ENCODE measurements at places on chromosomes 6 and 20.

DNA sequence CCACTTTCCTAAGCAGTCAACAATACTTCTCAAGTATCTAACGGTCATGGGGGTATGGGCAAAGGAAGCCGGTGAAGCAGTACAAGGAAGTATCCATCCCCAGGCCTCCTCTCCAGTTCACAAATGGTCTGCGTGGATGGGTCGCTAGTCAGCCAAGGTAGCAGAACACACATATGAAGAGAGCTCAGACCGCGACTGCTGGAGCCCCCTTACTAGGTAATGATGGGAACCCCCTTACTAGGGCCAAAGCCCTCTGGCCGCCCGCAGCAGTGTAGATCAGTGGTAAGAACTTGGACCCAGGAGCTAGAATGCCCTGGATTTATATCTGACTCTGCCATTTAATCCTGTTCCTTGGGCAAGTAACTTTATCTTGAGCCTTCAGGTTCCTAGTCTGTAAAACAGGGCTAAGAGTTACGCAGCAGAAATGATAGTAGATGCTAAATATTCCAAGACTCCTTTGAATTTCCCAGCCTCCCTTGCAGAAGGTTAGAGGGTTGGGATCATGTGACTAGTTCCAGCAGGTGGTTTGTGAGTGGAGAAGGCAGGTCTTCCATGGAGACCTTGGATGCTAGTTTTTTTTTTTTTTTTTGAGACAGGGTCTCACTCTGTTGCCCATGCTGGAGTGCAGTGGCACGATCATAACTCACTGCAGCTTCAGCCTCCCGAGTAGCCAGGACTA lies 2.1 kb upstream of the CLPSL2 start:
- no peak for DNase-seq

- no peak for DNase-seq
Observed at GRCh38 chr6:17470938-17471327, 77.5 kb downstream of the CAP2 start.

DNA sequence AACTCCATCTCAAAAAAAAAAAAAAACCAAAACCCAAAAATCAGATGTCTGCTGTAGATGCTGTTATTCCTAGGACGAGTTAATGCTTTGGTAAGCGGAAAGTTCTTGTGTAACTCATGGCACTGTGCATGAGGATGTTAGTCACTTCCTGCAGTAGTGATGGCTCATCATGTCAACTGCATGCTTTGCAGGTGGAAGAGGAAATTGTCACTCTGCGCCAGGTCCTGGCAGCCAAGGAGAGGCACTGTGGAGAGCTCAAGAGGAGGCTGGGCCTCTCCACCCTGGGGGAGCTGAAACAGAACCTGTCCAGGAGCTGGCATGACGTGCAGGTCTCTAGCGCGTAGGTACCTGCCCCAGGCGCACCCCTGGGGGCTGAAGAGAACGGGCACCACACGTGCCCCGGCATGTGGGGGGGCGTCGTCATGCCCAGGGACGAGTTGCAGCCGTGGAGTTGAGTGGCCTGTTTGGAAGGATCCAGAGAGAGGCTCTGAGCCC lies 8.5 kb downstream of the TPD52L2 start:
- no peak for DNase-seq

GRCh38 chr20:8853805-8854338 lies 215.0 kb upstream of the PLCB4 start:
- DNase-seq, result peak; percentile 58

GRCh38 chr6:34272013-34272926 lies 23.5 kb upstream of the SMIM29 start:
- DNase-seq, result peak; percentile 40

DNA sequence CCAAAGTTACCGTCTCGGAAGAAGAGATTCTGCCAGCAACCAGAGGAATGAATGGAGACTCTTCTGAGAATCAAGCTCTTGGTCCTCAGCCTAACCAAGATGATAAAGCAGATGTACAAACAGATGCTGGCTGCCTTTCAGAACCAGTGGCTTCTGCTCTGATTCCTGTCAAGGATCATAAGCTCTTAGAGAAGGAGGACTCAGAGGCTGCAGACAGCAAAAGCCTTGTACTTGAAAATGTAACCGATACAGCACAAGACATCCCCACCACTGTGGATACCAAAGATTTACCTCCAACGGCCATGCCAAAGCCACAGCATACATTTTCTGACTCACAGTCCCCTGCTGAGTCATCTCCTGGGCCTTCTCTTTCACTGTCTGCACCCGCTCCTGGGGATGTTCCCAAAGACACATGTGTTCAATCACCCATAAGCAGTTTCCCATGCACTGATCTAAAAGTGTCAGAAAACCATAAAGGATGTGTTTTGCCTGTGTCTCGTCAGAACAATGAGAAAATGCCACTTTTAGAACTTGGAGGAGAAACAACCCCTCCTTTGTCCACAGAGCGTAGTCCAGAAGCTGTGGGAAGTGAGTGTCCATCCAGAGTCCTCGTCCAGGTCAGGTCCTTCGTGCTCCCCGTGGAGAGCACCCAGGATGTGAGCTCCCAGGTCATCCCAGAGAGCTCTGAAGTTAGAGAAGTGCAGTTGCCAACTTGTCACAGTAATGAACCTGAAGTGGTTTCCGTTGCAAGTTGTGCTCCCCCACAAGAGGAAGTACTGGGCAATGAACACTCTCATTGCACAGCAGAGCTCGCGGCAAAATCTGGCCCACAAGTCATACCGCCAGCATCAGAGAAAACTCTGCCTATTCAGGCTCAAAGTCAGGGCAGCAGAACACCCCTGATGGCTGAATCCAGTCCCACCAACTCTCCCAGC lies 109.6 kb downstream of the RTN4IP1 start:
- no peak for DNase-seq

- no peak for DNase-seq
Observed at GRCh38 chr6:52180787-52181558, 5.2 kb upstream of the IL17A start.

DNA sequence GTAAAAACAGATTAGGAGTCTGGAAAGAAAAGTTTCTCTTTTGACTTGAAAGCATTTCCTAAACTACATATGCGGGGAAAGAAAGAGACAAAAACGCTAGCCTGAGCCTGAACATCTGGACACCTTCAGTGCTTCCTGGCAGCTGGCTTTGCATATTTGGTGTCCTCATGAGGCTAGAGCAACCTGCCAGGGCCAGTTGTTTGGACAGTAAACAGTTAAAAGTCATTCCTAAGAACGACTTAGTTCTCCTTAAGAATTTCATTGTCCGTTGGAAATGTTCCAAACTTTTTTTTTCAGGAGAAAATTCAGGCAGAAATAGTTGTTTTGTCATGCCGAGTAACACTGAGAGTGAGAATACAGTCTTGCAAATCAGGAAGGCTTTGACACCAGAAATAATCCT lies 199.8 kb downstream of the SMOC2 start:
- DNase-seq, result no peak

- DNase-seq, result peak; percentile 84
Observed at GRCh38 chr6:118912646-118913045, 18.7 kb downstream of the ASF1A start.
